Stimulated activated CD8-positive, alpha-beta memory T cell treated with anti-CD3 and anti-CD28 coated beads, Interleukin-4, amount 100 ng/mL, for 1 hour (primary cell): ENCODE measurements at places on chromosomes 11 and 22.

GRCh38 chr22:38352436-38352835 is 35.2 kb upstream of the CSNK1E start:
- no peak for DNase-seq

GRCh38 chr22:30235687-30236170 is 10.8 kb downstream of the LIF start:
- no peak for DNase-seq

DNA sequence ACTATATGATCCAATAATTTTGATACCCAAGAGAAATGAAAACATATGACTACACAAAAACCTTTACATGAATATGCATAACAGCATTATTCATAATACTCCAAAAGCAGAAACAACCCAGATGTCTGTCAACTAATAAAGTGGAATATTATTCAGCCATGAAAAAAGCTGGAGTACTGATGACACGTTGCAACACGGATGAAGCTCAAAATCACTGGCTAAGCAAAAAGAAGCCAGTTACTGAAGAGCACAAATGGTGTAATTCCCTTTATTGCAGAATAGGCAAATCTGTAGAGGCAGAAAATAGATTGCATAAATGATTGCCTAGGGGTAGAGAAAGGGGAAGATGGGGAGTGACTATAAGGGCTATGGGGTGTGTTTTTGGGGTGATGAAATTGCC is 117.6 kb upstream of the FGF3 start:
- DNase-seq = no peak

DNA sequence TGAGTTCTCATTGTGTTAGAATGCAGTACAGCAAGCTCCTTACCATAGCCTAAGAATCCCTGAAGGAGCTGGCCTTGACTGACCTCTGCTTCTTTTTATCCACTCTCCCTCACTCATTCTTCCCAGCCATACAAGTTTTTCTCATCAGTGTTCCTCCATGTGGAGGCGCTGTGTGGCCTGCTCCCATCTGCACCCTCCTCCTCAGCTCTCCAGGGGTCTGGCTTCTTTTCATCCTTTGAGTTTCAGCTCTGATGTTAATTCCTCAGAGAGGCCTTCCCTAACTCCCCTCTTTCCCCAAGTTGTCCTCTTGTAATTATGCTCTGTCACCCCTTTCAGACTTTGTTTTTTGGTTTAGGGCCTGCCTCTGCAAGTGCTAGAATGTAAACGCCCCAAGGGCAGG is 144.8 kb downstream of the WNT7B start:
- no peak for DNase-seq

DNA sequence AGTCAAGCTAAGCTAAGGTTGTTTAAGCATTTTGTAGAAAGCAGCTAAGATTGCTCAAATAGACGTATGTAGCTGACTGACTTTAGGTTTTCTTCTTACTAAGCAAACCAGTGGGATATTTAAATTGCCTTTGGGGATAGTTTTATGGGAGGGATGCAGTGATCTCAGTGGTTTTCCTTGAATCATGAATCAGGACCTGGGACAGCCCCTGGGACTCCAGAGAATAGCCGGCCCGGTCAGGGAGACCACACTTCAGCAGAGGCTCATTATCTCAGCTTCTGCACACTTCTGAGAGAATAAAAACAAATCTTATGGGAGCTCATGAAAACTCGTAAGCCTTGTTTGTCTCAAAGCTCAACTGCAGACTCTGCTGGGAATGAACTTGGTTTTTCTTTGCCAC is at the start of gene OR9I1:
Gene OR9I1, minus strand, starts transcription at position 62 of the 400 bp plus-strand sequence. CDS start 6,086 bp downstream, outside the sequence.
- DNase-seq = no peak

DNA sequence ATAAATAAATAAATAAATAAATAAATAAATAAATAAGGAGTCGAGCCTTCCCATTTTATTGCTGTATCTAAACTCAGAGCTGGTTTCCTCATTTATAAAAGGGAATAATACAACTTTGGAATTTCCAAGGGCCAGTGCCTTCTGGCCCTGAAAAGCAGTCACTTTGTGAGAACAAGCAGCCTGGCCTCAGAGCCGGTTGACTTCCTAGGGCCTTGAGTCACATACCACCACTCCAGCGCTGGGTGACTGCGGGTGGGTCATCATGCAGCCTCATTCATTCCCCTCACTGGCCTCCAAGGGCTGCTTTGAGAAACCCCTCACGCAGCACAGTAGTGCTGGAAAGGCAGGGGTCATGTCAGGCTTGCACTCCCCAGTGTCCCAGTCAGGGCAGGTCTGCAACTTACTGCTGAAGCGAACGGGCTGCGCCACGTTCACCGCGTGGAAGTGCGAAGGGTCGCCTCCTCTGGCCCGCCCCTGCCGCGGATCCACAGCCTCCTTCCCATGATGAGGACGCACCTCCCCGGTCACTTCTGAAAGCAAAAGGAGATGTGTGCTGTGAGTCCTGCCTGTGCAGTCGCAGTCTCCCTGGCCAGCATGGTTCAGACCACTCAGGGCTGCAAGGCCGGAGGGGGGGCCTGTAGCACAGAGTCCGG is 54.4 kb downstream of the DGCR2 start:
- no peak for DNase-seq

DNA sequence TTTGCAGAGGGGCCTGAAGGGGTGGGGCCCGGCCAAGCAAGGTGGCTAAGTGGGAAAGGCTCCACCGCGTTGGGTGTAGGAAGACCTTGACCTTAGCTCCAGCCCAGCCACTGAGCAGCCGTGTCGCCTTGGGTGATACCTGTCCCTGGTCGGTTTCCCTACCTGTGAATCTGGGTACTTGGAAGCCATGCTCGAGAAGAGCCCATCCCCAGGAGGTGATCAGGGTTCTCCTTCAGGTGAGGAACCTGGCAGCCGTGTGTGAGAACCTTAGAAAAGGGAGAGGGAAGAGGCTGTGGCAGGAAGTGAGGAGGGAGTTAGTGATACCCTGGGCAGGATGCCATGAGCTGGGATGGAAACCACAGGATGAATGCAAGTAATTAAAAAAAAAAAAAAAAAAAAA is 21.6 kb downstream of the PPARA start:
- no peak for DNase-seq

DNA sequence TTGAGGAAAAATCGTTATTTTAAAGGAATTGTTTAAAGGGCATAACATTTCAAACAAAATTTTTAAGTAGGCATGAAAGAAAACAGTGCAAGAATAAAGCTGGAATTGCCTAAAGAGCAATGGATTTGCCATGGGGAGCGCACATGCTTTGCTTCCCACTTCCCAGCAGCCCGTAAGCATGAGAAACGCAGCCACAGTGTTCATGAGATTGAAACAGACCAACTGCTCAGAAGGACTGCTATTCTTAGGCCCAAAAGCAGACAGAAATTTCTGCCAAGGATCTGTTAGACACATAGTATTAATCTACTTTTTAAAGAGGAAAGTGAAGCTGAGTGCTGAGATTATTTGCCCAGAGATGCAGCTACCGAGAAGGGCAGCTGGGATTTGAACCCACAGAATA is 34.2 kb upstream of the TSKU start:
- DNase-seq = no peak
